ENCODE measurements at places on chromosomes 6 and 20.

DNA sequence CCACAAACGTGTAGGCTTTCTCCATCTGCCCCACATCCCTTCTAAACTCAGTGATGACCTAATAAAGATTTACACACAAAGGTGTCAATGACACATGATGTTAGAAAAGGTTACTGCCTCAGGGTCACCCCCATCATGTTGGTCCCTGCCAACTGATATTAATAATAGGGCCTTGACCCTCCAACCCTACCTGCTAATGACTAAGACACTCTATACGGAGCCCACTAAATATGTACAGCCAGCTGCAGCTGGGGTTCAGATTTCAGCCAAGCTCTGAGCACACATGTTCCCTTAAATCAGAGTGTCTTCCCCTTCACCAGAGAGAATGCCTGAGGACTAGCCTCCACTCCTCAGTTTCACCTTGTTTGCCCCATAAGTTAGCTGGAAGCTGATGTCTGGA, 67.4 kb upstream of the SNRPB2 start:
- DNase-seq, result no peak

GRCh38 chr20:51738877-51739447, 29.2 kb downstream of the ATP9A start:
- DNase-seq, result no peak

DNA sequence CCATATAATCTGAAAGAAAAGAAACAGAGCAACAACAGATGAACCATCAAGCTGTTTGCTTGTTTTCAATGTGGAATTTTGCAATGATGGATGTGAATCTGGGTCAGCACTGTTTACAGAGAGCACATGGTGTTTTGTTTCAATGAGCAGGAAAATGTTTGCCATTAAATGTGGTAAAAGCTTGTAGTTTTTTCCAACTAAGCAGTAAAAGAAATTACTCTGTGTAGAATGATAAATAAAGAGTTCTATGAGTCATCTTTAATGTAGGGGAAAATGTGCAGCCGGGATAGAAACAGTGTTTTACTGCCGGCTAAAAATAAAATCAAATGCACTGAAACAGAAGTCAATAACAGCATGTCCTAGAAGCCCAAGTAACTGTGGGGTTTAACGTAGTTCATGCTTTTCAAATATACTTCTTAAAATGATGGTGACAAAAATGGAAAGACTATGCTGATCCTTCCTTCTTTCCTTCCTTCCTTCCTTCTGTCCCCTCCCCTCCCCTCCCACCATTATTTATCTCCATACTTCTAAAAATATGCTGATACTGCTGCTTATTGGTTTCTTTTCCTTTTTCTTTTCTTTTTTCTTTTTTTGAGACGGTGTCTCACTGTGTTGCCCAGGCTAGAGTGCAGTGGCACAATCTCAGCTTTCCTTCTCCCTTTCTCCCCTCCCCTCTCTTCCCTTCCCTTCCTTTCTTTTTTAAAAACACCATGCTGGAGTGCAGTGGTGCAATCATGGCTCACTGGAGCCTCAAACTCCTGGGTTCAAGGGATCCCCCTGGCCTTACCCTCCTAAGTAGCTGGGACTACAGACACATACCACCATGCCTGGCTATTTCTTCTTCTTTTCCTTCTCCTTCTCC, 6.3 kb upstream of the NAA20 start:
- no peak for DNase-seq

- no peak for DNase-seq
Observed at GRCh38 chr6:166197361-166197760, 29.7 kb upstream of the TBXT start.

DNA sequence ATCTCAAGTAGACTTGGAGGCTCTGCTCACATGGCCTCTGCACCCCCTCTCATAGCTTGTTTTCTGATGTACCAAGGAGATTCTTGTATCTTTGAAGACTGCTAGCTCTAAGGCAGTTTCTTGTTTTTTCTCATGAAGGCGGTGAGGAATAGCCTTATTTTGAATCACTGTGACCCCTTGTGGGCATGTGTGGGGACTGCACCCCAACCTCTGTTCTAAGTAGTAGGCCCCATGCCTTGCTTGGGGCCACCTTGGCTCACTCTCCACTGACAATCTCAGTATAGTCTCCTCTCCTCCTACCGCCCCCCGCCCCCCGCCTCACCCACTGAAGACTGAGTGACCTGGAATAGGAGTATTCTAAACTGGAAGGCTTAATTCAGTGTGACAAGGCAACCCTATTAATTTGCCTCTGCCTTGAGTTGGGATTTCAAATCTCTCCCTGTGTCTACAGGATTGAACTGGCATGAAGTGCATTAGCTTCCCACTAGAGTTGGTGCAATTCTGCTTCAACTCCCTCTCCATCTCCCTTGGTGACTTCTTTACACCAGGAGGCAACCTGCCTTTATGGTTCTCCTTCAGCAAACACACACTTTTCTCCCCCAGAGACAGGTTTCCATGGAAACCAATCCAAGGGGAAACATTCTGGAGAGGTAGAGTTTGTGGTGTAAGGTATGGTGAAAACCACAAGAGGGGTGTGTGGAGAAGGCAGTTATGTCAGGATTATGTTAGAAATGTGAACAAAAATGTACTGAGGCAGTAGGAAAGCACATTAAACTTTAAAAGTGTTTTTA, 75.4 kb upstream of the ECI2 start:
- DNase-seq, result peak; percentile 6

DNA sequence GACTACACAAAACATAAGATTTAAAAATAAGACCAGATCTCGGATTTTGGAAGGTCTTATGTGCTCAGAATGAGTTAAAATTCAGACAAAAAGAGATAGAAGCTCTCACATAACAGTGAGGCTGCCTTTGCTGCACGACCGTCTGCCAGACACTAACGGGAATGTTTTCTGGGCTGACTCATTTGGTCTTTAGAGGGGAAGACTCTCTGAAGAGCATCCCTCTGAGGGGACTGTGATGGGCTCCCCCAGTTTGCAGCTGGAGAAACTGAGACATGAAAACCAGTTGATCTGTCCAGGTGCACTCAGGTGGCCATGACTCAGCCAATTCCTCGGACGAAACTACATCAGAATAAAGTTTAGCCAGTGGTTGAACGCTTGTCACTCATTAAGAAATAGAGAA, 153.9 kb downstream of the RNASET2 start:
- no peak for DNase-seq

- DNase-seq, result no peak
Observed at GRCh38 chr6:37254881-37255280, 2.7 kb upstream of the TBC1D22B start.

DNA sequence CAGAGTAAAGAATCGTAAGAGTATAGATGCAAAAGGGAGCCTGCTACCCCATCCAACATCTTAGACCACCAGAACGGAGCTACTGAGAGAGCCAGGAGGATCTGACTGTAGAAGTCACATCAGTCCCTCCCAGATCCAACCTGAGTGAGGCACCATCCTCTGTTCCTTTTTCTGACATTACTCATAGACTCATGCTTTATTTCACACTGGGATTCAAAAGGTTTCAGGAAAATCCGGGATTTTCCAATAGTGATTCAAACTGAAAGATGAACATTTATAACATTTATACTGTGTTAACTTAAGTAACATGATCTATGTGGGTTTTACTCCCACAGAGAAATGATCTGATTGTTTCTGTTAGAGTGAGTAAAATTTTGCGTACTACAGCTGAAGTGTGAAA, 868.6 kb upstream of the GJE1 start:
- DNase-seq, result no peak

DNA sequence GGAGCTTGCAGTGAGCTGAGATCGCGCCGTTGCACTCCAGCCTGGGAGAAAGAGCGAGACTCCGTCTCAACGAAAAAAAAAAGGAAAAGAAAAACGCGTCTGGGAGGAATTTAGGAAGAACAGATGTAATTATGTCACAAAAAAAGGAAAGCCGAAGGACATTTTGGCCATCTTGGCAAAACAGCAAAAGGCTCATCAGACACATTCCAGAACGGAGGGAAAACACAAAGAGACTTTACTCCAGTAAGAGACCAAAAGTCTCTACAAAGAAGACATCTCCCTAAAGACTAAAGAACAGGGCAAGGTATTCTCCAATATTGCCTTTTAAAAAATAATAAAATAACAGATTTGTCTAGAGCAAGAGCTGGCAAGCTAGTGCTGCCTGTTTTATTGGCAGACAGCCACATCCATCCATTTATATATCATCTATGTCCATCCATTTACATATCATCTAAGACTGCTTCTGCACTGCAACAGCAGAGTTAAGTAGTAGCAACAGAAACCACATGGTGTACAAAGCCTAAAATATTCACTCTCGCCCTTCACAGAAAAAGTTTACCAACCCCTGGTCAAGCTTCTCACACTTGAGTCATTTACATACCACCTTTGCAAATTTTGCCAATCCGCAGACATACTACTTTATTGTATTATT, 133.9 kb downstream of the ZMYND8 start:
- no peak for DNase-seq

- DNase-seq, result no peak
Observed at GRCh38 chr6:91664327-91664959, 1077.6 kb upstream of the MAP3K7 start.

DNA sequence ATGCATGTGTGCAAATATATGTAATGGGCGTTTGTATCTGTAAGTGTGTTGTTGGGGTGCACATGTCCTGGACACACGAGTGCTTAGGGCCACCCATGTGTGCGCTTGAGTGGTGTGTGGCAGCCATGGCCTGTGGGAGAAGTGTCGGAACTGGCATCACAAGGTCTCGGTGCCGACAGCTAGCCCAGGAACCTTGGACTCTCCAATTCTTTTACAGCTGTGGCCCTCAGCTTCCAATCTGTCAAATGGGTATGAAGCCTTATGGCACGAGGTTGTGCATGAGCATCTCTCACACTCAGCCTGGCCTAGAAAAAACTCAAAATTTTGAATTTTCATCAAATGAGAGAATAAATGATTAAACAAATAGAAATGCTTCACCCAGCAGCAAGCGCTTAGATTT, 42.0 kb downstream of the SPDEF start:
- DNase-seq, result no peak

- no peak for DNase-seq
Observed at GRCh38 chr20:51526754-51527153, 15.8 kb downstream of the NFATC2 start.

GRCh38 chr6:33856031-33856590, 52.3 kb upstream of the MLN start:
- no peak for DNase-seq

DNA sequence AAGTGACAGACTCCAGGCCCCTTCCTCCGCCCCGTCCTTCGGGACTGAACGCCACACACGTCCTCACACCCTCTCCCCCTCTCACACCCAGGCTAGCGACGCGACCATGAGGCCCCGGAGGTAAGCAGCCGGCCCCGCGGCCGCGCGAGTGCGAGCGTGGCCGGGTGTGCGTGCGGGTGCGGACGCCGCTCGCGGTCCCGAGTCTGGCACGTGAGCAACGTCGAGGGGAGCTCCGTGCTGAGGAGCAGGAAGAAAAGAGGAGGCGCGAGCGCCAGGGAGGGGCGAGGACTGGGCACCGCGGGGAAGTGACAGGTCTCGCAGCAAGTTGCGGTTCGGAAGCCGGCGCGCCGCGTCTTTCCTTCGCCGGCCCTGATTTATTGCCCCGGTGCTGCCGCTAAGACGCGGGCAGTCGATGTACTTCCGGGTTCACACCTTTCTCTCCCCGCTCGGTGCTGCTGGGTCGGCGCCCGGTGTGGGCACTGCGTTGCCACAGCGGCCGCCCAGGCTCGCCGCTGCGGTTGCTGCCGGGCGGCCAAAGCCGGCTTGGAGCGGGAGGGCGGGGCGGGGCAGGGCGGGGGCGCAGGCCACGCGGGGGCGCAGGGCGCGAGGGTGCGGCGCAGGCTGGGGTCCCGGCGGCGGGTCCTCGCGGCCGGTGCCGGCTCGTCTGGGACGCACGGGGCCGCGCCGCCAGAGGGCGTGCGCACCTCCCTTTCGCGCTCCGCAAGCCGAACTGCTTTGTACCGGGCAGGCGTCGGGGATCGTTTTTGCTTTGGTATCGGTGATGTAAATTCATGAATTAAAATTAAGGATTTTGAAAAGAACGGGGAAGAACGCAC, 15.8 kb upstream of the LIN28B start:
- peak; percentile 18 for DNase-seq
